ENCODE measurements at places on chromosomes 3 and 15. TPM values are rescaled to one million over a fixed set of nuclear protein-coding genes. Genes with fewer than 3 reads are reported as not detected.

Gene TLE3
- 16.5 TPM for total RNA-seq

DNA sequence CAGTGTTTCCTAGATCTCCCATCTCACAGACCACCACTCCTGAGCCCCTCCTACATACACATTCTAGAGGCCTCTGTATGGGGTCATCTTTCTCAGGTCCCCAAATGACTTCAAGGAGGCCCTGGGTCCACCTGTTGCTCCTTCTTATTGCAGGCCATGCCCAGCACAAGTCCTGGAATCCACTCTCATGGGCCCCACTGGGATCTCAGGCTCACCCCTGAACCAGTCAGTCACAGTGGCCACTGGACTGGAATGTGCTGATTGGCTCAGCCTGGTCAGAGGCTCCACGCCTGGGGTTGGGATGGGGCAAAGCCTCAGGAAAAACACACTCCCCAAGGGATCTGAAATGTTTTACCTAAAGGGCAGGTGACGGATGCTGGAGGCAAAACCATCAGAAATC is 55.7 kb downstream of the SPSB4 start:
- no peak for DNase-seq

Gene SAMMSON
- total RNA-seq: under 0.01 TPM

DNA sequence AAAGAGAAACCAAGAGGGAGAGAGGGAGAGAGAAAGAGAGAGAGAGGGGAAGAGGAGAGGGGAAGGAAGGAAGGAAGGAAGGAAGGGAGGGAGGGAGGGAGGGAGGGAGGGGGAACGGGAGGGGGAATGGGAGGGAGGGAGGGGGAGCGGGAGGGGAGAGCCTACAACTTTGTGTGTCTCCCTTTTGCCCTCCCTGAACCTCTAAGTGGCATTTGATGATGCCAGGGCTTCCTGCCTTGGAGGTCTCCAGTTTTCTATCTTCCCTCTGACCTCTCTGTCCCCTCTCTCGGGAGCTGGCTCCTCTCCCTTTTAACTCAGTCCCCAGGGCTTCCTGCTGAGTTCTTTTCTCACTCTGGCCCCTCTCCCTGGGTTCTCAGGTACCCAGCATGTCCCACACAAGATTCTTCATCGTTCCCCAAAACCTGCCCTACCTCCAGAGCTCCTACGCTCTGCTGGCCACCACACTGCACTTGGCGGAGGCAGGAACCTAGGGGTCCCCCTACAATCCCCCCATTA is 12.5 kb upstream of the FAM174B start:
- no peak for DNase-seq

GRCh38 chr15:40694688-40695468 is at the start of gene RAD51:
Gene RAD51, plus strand, starts transcription at chr15:40695174. Its CDS starts 3,585 bp downstream, at chr15:40698759.
- peak; percentile 94 for DNase-seq

GRCh38 chr15:29913528-29914135 is 91.4 kb upstream of the TJP1 start:
- peak; percentile 55 for DNase-seq

GRCh38 chr3:152317956-152318355 is 49.2 kb downstream of the MBNL1 start:
- DNase-seq: peak; percentile 59

DNA sequence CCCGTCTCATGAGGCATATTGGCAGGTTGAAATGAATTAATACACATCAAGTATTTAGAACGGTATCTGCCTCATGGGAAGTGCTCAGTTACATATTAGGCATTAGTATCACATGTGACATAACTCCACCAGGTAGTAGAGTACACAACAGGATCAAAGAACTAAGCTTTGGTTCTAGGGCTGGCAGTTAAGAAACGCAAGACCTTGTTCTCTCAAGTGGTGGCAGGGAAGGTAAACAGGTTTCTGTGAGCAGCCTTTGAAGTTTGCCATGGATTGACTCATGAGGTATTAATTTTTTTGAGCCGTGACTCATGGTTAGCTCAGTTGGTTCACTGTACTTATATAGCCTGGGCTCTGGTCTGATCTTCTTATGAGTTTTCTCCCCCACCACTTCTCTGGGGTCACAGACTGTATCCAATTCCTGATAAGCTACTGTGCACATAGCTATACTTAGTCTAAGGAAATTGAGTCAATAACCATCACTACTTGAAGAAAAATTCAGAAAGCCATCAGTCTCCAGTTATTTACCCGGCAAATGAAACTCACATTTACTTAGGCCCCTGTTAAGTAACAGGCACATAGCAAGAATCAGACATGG is 155.6 kb upstream of the STT3B start:
- peak; percentile 66 for DNase-seq

DNA sequence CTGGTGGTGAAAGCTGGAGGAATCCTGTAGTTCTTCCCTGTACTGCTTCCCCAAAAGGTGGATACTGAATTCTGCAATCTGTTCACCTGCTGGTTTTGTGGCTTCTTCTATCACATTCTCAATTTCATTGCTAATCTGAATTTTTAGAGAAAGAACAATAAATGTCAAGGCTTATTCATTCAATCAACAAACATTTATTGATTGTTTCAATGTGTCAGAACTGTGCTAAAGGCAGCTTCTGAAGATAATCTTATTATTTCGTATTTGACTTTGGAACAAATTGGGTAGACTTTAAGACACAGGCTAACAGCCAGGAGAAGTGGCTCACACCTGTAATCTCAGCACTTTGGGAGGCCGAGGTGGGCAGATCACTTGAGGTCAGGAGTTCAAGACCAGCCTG is 46.8 kb downstream of the IMPG2 start:
- DNase-seq: no peak

Gene CPA3
- total RNA-seq: not detected

Gene WDR72
- not detected for total RNA-seq

GRCh38 chr3:104566054-104566453 is 800.7 kb upstream of the ALCAM start:
- DNase-seq: no peak

DNA sequence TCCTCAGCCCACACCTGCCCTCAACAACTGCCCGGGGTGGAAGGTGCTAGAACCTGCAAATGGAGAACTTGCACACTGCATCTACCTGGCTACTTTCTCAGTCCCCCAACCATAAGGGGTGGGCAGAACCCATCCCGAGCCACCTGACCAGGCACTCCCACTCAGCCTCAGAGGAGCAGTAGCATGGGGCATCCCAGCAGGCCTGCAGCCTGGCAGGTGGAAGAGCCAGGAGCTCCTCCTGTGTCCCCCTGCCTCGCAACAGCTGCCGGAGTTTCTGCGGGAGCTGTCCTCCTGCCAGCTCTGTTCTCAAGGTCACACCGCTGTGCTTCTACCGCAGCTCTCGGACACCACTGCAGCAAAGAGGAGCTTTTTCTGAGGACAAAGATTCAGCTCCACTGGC is 27.5 kb downstream of the RAB6B start:
- DNase-seq: no peak

GRCh38 chr3:97439373-97439772 is 325.2 kb upstream of the ARL6 start:
- no peak for DNase-seq

Gene PRRT3
- total RNA-seq: 3.8 TPM

Gene KLHL25
- 5.4 TPM for total RNA-seq

GRCh38 chr3:70822669-70823068 is 510.2 kb upstream of the MDFIC2 start:
- DNase-seq: no peak

DNA sequence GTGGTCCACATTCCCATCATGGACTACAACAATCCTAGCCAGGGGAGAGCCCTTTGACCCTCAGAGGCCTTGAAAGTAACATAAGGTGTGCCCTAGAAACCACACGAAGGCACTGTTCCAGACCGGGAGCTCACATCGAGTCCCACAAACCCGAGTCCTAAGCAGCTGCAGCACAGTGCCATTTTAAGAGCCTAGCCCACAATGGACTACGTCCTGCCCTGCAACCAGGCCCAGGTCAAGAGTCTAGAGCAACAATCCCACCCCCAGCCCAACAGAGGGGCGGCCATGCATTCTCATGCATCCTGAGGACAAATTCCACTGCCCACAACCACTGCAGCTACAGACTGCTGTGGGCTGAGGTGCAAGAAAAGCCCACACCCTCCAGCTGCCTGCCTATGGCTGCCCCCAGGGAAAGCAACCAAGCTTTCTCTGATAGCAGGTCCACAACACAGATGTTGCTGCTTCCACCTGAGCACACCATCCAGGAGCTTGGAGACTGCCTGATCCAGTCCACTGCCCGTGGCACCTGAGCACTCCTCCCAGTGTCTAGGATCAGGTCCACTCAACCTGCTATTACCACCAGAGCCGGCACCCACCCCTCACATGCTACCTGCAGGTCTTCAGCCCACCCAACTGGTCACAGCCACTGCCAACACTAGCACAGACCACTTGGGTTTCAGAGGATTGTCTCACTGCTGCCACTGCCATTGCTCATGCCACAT is 56.8 kb downstream of the IGSF11 start:
- DNase-seq: no peak

Gene GPR87
- 0.17 TPM for total RNA-seq

DNA sequence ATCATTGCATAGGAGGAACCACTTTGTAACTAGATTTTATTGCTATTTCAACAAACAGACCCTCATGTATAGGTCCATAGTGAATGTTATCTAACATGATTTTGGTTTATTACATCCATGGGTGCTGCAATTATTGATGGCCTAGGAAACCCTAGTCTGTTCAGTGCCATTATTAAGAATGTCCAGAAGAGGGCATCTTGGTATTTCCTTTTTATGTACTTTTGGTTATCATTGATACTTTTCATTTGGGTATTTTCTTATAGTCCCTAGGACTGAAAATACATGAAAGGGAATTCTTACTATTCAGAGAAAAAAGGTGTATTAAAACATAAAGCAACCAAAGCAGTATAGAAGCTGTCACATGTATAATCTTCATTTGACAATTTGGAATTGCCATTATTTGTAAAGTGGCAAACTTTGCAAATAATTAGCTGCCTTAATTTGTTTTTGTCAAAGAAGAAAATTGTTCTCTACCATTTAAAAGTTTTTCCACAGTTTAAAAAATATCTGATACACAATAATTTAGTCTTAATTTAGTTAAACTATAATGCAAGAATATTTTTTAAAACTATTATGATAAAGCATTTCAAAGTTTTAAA is 48.7 kb downstream of the CNOT10 start:
- peak; percentile 16 for DNase-seq

Gene CCDC33
- total RNA-seq: not detected

Gene PLA2G4E
- not detected for total RNA-seq

Gene P3H2
- 4.6 TPM for total RNA-seq

DNA sequence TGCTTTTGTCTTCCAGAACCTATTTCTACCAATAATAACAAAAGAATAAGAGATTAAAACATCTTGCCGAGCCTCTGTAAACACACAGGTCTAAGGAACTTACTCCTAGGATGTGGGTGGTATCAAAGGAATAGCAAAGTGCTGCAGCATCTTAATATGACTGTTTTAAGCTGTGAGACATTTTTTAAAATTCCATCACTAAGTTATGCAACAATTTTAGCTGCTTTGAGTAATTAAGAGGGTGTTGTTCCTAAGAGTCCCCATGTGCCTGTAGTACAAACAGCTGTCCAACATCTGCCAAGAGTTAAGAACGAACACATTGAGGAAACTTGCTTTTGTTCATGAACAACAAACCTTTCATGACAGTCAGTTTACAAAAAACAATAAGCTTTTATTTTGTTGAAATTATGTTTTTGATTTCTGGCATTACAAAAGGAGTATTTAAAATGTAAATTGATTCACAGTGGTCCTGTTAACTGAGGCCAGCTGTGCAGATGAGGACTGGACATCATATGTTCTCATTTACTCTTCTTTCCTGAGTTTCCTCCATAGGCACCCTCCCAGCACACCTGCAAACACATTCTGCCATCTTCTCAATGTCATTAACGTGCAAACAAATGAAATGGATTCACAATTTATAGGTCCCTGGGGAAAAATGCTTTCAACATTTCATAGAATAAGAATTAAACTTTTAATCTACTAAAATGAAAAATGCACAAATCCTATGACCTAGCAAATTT is 337.3 kb upstream of the ARHGEF26 start:
- DNase-seq: peak; percentile 8

Gene C3orf49
- not detected for total RNA-seq

DNA sequence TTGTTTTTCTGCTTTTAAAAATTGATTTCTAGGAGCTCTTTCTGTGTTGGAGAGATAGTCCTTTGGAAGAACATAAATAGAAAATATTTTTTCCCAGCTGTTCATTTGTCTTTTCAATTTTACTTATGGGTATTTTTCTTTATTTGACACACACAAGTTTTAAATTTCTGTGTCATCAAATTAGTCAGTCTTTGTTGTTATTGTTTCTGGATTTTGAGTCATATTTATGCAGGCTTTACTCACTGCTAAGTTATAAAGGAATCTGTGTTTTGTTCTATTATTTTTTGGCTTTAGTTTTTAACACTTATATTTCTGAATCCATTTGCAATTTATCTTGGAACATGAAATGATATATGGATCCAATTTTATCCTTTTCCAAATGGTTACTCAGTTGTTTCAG is 5.9 kb upstream of the GHSR start:
- no peak for DNase-seq

- no peak for DNase-seq
Observed at GRCh38 chr15:43808960-43809678, 8.7 kb downstream of the HYPK start.

Gene UBAP1L
- 0.99 TPM for total RNA-seq

DNA sequence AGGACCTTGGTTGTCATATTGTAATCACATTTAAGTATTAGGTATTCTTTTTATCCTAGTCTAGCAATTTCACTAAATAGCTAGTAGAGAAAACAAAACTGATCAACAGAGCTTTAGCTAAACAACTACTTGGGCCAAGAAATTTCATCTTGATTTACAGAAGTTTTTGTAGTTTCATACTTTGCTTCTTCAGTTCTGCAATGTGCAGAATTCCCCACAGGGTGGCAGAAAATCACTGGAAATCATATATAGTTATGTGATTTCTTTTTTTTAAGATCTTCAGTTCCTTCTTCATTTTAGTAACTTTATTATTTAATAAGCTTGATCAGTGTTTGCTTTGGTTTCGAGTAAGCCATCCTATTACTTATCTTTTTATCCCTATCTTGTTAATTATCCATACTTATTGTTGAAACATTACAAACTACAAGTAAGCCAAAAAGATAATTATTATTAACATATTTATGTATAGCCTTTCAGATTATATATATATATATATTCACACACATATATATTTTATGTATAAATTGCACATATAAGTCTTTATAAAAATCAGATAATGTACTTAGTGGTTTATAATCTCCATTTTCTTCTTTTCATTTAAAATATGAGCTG is 2.2 kb upstream of the BNIP2 start:
- DNase-seq: peak; percentile 29

DNA sequence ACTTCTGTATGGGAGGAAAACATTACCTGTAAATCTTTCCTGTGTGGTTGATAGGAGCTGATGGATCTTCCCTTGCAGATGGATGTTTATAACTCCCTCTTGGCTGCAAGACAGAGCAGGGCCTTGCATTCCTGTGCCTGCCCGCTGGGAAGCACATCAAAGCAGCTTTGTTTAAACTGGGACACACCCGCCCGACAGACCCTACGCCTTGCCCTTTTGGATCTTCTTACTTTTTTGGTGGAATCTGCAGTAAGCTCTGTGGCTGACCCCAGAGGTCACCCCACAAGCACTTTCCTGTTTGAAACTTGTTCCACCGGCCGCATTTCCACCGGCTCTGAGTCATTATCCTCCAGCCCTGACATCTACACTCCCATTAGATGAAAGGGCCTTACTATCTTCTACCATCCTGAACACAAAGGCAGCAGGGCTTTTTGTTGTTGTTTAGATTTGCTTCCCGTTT is 244.1 kb upstream of the STT3B start:
- peak; percentile 86 for DNase-seq
